Foreskin fibroblast (primary cell): ENCODE measurements at places on chromosomes 1 and 21.

DNA sequence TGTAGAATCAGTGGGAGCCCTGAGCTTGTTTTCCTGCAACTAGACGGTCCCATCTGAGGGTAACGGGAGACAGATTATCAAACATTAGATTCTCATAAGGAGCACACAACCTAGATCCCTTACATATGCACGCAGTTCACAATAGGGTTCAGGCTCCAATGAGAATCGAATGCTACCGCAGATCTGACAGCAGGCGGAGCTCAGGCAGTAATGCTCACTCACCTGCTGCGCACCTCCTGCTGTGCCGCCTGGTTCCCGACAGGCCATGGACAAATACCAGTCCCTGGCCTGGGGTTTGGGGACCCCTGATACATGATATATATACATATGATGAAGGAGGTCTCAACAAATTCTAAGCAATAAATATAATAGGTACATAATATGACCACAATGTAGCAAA is 19.7 kb upstream of the SMIM12 start:
- no peak for DNase-seq

GRCh38 chr1:1212780-1213344 is 1.1 kb downstream of the TNFRSF4 start:
- no peak for DNase-seq

GRCh38 chr1:54854381-54855020 is 32.5 kb downstream of the DHCR24 start:
- DNase-seq, result no peak

DNA sequence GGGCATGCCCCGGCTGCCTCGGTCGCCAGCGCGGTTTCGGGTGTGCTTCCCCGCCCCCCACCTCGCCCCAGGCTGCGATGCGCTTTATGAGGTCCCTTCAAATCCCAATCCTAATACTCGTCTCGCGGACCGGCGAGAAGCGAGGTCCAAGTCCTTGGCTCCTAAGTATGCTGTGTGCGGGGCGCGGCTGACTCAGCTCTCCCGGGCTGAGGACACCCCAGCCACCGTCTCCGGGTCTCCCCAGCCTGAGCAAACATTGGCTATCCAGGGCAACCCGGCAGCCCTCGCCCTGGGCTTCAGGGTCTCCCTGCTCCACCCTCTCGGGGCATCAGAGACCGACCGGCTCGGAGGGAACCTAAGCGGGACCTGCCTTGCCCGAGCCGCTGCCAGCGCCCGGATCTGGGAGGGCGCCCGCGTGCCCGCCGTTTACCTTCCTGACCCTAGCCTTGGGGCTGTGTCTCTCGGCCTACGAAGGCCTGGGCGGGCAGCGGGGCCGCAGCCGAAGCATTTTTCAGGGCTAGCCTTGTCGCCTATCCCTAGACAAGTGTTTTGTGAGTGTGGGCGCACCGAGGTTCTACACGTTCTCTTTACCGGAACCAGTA is 1.2 kb downstream of the ITPKB start:
- peak; percentile 32 for DNase-seq

GRCh38 chr1:15352128-15352957 is 57.3 kb upstream of the EFHD2 start:
- peak; percentile 83 for DNase-seq

DNA sequence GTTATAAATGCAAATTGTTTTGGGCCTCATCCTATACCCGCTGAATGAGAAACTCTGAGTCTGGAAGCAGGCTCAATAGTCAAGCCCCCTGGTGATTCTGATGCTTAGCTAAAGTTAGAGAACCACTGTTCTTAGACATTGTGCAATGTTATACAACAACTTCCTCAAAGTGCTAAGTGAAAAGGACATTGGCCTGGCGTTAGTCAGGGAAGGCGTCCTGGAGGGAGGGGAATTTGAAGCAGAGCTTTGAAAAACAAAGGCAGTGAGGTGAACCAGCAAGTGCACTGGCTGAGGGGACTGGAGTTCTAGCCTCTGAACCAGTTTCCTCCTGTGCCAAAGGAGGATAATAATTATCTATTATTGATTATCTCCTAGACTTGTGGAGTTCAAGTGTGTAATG is 5.1 kb downstream of the CD1D start:
- no peak for DNase-seq

- DNase-seq, result no peak
Observed at GRCh38 chr21:16624479-16625118, 888.2 kb upstream of the CXADR start.

- peak; percentile 48 for DNase-seq
Observed at GRCh38 chr1:172897738-172898137, 153.0 kb downstream of the TNFSF18 start.

- peak; percentile 64 for DNase-seq
Observed at GRCh38 chr1:46747683-46748288, 28.9 kb upstream of the EFCAB14 start.

- peak; percentile 36 for DNase-seq
Observed at GRCh38 chr1:169491845-169492281, 6.1 kb upstream of the SLC19A2 start.

DNA sequence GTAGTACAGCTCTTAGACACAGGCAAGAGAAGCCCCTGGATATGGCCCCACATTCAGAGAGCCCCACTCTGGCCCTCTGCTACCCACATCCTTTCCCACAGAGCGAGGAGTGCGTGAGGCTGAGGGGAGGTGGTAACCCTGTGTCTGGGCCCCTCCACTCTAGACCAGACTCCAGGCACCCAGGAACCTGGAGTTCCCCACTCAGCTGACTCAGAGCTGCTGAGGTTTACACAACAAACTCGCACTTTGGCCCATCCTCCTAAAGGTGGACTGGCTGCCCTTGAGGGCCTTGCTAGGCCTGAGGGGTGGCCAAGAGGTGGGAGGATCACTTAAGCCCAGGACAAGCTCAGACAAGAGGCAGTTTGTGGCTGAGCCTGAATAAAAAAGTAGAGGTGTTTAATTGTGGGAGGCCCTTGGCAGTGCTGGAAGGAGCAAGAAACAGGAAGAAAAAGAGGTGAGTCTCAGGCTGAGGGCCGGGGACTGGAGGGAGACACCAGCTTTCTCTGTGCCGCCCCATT is 10.7 kb downstream of the MR1 start:
- DNase-seq, result no peak

- DNase-seq, result peak; percentile 65
Observed at GRCh38 chr1:183241471-183241870, 55.4 kb downstream of the LAMC2 start.

GRCh38 chr1:149997585-149998262 is 12.8 kb downstream of the OTUD7B start:
- no peak for DNase-seq

DNA sequence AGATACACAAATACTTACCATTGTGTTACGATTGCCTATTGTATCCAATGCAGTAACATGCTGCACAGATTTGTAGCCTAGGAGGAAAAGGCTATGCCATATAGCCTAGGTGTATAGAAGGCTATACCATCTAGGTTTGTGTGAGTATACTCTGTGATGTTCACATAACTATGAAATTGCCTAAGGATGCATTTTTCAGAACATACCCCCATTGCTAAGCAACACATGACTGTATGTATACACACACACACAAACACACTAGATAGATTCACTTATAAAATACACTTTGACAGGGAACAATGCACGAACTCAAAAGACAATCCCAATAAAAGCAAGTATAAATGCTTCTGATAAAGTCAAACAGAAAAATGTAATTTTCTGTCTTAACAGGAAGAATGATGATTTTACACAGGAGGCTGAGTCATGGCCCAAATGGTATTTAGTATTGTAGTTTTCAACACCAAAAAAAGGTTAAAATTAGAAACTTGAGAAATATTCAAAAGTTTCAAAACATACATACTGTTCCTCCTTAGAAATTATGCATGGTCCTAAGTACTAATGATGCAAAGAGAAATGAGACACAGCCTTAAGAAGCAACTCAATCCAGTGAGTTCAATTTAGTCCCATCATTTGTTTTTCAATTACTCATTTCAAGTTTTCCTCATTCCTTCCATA is 12.2 kb downstream of the FH start:
- peak; percentile 45 for DNase-seq

- DNase-seq, result peak; percentile 86
Observed at GRCh38 chr1:150764617-150765101, 919 bp downstream of the CTSS start.

- DNase-seq, result no peak
Observed at GRCh38 chr21:14945176-14945575, 119.6 kb downstream of the NRIP1 start.

DNA sequence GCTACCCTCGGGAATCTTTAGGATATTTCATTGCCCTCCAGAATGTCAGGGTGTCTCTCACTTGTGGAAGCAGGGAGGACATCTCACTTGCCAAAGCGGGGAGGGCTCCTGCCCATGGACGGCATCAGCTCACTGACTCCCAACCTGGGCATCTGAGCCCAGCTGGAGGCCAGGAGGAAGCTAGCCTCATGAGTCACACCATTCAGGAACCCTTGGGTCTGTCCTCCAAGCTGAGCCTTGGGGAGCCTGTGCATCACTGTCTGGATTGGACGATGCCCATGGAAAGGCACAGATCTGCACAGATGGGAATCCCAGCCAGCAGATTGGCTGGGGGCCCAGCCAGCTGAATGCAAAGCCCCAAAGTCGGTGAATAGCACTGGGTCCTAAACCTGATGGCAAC is 25.2 kb downstream of the WNT3A start:
- DNase-seq, result no peak

GRCh38 chr1:150089846-150090520 is 22.4 kb downstream of the VPS45 start:
- DNase-seq, result no peak

GRCh38 chr1:187110351-187110750 is 281.6 kb downstream of the PLA2G4A start:
- no peak for DNase-seq

DNA sequence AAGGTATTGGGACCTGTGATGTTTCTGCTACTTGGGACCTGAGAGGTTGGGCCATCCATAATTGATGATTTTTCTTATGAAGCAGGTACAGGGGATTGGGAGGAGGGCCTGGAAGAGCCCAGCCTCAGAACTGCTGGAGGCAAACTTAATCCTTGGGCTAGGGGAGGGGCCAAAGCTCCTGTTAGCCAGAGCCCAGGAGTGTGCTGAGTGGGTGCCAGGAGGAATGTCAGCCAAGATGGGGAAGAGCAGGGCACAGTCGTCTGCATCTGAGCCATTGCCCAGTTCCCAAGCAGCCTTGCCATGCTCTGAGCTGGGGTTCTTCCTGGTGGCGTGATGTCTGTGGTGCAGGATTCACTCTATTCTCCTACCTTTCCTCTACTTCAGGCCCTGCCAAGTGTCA is 5.8 kb downstream of the MAPKAPK2 start:
- DNase-seq, result no peak
